ENCODE measurements at places on chromosomes 2 and 18.

DNA sequence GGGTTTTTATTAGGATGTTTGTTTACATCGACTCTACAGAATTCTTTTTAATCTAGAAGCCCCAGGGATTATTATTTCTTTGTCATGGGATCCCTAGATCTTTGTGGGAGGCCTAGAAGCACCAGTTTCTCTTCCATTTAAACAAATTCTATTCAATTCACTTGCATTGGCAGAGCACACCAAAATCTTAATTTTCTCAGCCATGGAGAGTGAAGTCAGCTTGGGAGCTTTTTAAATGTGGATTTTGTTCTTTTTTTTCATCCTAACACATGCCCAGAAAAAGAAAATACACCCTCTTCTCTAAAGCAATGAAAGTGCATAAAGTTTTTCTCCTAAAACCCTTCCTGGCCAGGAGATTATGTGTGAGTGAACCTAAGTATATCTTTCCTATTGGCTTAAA, 38.5 kb downstream of the CDCA7 start:
- no peak for DNase-seq

GRCh38 chr2:99692785-99693184, 203.0 kb upstream of the REV1 start:
- no peak for DNase-seq

DNA sequence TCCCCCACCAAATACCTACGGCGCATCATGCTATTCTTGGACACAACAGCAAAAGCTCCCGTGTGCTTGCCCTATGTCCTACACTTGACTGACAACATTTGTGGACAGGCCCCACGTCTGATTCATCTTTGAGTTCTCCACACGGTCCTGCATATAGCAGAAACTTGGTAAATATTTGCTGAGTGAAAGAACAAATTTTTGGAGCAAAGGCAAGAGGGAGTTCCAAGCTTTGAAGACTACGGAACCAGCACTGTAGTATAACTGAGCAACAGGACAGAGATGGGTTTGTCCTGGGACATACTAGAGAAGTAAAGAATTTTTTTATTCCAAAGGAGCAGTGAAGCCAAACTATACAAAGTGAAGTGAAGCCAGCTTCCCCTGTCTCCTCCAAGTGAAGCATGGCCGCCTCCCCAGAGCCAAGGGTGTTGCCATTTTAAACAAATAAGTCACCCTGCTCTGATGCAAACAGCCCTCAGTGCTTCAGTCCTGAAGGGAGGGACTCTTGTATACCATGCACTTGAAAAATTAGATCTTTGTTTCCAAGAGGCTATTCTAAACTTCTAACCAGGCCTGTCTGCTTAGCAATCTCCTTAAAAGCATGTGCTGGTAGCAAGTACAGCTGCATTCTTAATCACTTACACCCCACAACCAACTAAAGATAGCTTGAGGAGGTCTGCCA, 35.9 kb downstream of the SPRED2 start:
- DNase-seq: no peak

DNA sequence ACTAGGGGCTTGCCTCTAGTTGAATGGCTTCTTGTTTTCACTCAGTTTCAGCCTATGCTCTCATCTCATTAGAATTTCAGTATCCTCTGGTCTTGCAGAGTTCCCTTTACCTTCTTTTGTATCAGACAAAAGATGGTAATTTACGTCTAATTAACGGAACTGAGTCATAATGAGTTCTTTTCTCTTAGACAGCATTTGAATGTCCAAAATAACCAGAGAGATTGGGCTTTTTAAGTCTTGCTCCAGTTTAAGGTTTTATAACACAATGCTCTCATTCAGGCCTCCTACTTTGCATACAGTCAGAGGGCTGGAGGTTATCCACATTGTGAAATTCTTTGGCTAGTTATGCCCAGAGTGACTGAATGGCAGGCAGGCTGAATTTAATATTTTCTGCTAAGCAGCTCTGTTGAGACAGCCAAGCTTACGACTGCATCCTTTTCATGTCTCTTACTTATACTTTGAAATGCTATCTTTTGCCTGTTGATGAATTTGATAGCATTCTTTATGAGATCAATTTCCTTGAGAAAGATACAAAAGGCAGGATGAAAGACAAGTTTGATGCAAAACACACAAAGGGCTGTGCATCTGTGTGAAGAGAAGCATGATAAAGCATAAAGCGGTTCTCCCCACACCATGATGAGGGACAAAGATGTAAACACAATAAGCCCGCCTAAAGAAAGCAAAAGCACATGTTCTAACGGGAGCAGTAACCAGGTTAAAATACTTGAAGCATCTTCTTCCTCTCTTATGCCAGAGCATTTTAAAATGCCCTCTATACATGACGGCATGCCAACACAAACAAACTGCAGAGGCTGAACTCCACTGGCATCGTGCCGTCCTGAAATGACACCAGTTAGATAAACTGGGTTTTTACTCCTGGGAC, 90.0 kb downstream of the CDH2 start:
- no peak for DNase-seq

GRCh38 chr2:174678395-174678794, 80.8 kb upstream of the WIPF1 start:
- DNase-seq: no peak

- no peak for DNase-seq
Measured at GRCh38 chr18:2715990-2716389, 60.5 kb downstream of the SMCHD1 start.

GRCh38 chr2:216696751-216697560, 1.6 kb upstream of the IGFBP5 start:
- DNase-seq: no peak

- DNase-seq: no peak
Measured at GRCh38 chr18:3193331-3193730, 26.4 kb downstream of the MYOM1 start.

- DNase-seq: no peak
Measured at GRCh38 chr2:236525411-236525997, 44.1 kb upstream of the ACKR3 start.

DNA sequence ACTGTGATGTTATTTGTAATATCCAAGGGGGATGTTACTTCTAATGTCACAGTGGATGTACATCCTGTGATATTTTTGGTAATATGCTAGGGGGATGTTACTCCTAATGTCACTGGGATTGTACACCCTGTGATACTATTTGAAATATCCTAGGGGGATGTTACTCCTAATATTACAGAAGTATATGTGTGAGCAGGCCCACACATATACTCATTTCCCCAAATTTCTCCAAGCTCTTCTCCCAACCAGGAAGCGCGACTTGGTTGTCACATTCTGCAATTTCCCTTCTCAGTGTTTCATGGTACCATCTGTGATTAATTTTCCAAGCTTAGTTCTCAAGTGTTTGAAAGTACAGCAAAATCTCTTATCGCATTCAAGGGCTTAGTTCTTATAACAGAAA, 29.5 kb upstream of the CHN1 start:
- DNase-seq: no peak
